Suprapubic skin (tissue), 4 donors: ENCODE measurements at places on chromosomes 12 and 14. TPM values are rescaled to one million over a fixed set of nuclear protein-coding genes. Genes with fewer than 3 reads are reported as not detected.

The LRP1-AS gene
- total RNA-seq, result not detected

The SRSF9 gene
- 76.3 TPM for total RNA-seq

The IQSEC3 gene
- not detected for total RNA-seq

The FOXN4 gene
- total RNA-seq, result not detected

The CHFR gene
- total RNA-seq, result 31.4 TPM

The LAG3 gene
- total RNA-seq, result not detected

The SPSB2 gene
- 16.5 TPM for total RNA-seq

The MFAP5 gene
- total RNA-seq, result 21.2 TPM

The GPR162 gene
- 0.47 TPM for total RNA-seq

The PDE3A gene
- total RNA-seq, result 3.4 TPM

The IGF1 gene
- total RNA-seq, result 5.9 TPM

The TOGARAM1 gene
- 24.3 TPM for total RNA-seq

The MANSC4 gene
- not detected for total RNA-seq

The RDH16 gene
- 0.65 TPM for total RNA-seq

The IRAK3 gene
- 3.8 TPM for total RNA-seq

The BEGAIN gene
- 0.70 TPM for total RNA-seq

GRCh38 chr12:82757059-82757458 is 70.4 kb downstream of the TMTC2 start:
- no peak for DNase-seq

- DNase-seq, result no peak
These were observed at the start of gene BRI3BP for GRCh38 chr12:124993626-124994436. TSS of gene BRI3BP (plus strand) at chr12:124993645. CDS start at chr12:124993791, 146 bp downstream.

- no peak for DNase-seq
These were observed 5.4 kb upstream of the RIC8B start for GRCh38 chr12:106769078-106769477.

DNA sequence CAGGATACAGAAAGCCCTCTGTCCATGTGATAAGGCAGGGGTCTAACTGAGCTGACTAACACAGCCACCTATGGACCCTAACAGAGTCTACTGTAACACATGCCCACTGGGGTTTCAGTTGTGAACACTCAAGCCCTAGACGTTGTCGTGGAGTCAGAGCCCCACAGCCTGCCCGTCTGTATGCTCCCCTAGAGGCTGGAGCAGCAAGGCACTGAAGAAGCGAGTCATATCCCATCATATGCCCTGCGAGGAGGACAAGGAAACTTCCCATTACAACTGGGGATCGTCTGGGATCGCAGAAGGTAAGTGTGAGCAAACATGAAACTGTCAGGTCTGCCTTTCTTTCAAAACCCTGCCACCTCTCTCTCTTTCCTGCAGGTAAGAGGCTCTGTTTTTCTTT is 138.1 kb downstream of the GPR65 start:
- DNase-seq, result no peak

DNA sequence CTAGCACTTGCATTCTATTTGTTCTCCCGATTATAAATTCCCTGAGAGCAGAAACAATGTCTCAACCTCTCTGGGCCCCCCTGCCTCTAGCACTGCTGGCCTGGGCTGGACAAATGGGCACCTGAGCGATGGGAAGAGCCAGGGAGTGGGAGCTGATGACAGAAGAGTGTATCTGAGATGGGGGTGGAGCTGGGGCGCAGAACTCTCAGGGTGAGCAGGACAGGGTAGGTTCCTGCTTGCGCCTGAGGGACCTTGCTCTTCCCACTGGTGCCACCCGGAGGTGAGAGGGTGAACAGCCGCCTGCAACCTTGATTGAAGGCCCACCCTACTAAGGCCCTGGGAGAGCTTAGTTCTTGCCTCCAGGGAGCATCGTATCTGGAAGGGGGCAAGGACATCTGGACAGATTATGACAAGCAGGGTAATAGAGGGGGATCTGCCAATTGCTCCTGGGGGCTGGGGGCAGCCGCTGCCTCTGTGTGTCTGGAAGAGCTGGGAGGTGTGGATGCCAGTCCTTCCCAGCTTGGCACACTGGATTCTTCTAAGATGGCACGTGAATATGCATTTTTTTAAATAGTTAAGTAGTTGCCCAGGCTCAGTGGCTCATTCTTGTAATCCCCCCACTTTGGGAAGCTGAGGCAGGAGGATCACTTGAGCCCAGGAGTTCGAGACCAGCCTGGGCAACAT is 43.0 kb upstream of the TSPAN9 start:
- no peak for DNase-seq

- no peak for DNase-seq
These were observed 168.0 kb upstream of the HMGA2 start for GRCh38 chr12:65656156-65656882.

DNA sequence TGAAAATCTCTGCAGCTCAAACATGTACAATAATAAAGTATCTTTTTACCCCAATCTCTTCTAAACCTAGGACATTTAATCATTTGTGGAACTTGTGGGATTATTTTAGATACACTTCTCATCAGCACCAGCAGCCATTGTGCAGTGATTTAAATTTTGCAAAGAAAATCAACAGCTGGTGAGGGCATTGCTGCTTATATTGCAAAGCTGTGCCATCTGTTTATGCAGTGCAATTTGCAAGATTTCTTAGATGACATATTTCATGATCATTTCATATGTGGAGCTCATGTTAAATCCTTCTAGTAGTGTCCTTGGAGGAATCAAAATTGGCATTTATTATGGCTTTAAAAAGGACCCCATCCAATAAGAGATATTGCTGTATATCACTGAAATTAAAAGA is 320.7 kb downstream of the BTG1 start:
- DNase-seq, result no peak

DNA sequence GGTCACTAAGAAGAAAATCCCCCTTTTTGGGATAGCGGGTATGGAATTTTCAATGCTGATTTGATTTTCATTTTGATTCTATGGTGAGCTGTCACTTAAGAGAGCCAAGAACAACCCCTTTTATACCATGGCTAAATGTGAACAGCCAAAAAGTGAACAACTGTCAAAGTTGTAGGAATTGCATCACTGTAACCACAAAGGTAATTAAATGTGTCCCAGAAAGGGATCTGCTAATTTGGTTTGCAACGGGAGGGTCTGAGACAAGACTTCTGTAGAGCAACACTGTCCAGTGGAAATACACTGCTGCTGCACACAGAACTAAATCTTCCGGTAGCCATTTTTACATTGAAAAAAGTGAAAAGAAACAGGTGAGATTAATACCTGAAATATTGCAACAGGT is 14.6 kb downstream of the CHST11 start:
- no peak for DNase-seq

DNA sequence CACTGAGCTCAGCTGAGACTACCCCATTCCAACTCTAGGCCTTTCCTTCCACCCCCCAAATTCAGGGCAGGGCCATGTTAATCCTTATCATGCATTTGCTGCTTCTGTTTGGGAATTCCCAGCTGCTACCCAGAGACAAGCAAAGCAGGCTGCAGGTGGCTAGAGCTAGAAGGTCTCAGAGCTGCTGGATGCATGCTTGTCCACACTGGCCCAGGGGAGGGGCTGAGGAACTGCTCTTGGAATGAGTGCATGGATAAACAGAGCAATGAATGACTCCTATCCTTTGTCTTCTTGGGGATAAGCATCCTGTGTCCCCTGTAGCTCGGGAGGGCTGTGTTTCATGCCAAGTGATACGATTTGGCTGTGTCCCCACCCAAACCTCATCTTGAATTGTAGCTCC is 136.8 kb upstream of the NOS1 start:
- no peak for DNase-seq

DNA sequence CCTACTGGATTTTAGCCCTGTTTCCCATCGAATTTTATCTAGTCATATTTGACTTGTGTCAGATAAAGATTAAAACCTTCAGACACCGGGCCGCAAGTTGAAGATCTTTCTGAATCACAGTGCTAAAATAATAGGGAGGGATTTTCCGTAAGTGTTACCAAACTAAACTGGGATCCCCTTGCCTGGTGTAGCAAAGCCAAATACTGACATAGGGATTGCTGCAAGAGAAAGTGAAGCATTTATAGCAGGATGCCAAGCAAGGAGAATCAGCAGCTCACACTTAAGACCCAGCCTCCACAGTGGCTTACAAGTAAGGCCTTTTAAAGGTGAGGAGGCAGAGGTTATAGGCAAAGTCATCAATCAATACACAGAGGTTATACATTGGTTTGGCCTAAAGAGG is 147.4 kb downstream of the AKAP6 start:
- DNase-seq, result no peak

GRCh38 chr12:80189241-80189640 is 89.9 kb downstream of the OTOGL start:
- DNase-seq, result no peak

- no peak for DNase-seq
These were observed 33.9 kb downstream of the SPTLC2 start for GRCh38 chr14:77582511-77582910.

DNA sequence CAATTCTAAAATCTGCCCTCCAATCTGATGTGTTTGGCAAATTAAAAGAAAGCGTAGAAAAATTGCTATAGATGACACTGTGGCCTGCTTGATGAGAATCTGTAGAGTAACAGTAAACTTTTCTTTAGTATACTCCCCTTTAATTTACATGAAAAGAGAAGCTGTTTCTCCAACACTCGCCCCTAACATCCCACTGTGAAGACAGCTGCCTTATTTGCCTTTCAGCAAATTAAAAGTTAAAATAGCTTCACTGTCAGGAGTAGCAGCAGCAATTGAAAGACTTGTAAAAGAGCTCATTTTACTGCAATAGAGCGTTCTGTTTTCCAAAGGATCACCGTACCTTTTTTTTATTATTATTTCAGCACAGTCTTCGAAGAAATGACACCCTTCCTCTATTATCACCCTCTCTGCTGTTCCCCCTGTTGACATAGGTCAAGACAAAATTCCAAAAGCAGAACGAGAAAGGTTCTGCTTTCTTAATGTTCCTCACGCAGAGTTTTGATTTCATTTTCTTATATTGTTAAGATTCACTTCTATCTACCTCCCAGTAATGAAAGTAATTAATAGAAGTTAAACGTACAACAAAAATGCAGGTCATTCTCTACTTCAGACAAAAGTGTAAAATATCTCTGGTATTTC is 153.5 kb upstream of the USP15 start:
- no peak for DNase-seq

DNA sequence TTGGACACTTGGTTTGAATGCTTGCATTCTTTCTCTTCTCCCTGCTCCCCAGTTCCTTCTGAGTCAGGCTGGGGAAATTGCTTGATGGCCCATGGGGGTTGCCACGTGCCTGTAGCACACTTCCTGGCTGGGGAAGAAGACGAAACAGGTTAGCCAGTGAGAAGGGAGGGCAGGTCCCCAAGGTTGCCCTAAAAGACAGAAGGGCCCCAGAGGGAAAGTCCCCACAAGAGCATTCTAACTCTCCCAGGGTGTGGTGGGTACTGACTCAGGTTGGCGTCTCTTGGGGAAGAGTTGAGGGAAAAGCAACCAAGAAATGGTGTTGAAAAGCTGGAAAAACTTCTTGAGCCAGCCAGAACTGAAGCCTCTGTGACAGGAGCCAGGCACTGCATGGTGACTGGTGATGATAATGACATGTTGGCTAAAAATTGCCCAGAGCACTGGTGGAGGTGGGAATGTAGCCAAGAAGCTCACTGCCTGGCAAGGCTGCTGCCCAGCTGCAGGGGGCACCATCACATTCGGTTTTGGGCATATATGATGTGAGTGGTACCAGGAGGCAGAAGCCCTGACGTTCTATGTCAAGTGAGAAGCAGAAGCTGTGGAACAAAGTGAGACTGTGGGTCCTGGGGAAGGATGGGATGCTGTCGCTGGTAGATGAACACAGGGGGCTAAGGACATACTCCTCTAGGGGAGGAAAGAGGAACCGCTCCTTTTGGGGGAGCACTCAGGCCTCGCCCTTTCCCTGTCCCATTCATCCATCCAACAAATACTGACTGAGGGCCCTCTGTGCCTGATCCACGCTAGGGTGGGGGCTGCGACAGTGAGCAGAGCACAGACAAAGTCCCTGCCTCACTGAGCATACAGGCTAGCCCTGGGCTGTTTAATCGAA is 8.1 kb upstream of the RABGGTA start:
- DNase-seq, result no peak

DNA sequence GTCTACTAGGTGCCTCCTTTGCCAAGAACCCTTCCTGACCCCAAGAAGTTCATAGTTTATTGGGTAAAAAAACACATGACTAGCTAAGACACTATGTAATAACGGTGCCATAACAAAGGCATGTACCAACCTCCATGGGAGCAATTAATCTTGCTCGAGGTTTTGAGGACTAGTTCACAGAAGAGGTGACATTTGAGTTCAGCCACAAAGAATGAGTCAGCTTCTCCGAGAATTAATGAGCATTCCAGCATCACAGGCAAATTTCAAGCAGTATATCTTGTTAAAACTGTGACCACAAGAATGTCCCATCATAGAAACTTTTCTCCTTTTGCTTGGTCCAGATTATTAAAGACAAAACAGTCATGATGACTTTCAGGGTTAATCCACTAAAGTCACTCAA is 113.0 kb upstream of the RAP1B start:
- DNase-seq, result no peak

DNA sequence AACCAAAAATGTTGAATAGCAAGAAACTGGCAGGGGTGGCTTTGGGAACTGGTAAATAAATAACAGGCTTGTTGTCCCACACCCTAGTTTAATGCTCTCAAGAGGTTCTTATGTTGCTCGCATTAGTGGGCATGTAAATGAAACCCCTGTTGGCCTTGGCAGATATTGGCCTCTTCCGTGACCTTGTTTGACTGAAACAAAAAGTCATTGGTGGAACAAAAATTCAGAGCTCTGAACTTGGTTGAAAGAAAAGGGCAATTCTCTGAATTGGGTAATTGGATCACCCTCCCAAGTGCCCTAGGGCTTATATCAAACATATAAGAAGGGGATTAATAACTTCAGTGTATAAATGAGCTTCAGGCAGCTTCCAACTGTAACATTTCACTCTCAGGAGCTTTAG is 426.2 kb downstream of the ZFP36L1 start:
- DNase-seq, result no peak

- no peak for DNase-seq
These were observed 392.6 kb downstream of the FUT8 start for GRCh38 chr14:65805113-65805473.

DNA sequence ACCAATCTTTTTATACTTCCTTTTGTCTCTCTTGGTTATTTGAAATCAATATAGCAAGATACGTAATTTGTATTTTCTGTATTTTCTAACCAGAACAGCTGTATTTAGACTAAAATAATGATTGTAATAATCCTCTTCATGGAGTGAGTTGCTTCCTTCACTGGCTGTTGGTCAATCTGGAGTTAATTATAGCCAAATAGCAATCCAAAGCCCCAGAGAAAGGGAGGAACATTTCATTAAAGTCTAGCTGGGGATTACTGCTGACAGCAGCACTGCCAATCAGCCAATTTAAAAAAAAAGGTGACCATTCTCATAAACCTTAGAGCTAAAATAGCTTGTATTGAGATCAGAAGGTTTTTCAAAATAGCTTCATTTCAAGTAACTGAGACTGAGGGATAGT is 118.0 kb downstream of the TRHDE start:
- no peak for DNase-seq

DNA sequence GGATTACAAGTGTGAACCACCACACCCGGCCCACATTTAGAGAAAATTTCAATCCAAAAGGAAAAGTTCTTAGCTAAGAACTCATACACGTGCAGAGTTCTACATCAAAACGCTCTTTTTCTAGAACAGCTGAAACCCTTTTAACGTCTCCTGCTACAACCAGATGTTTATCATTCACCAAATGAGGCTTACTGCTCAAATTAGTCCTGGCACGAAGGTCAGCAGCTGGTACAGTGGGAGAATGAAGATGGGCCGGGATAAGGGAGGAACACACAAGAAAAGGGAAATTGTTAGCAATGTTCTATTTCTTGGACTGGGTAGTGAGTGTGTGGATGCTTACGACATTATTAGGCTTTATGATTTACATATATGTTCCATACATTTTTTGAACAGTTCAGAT is 37.2 kb downstream of the PRKAB1 start:
- no peak for DNase-seq
